ENCODE measurements at places on chromosomes 1 and 21.

GRCh38 chr1:67316180-67316902 is 8.7 kb downstream of the IL12RB2 start:
- no peak for DNase-seq

DNA sequence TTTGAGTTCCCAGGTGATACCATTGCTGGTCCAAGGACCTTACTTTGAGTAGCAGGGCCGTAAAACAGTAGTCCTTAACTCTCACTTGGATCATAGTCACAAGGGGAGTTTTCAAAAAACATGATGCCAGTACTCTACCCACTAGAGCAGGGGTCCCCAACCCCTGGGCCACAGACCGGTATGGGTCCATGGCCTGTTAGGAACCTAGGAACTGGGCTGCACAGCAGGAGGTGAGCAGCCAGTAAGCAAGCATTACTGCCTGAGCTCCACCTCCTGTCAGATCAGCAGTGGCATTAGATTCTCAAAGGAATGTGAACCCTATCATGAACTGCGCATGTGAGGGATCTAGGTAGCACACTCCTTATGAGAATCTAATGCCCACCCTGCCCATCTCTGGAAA is 39.7 kb upstream of the KCNQ4 start:
- DNase-seq, result no peak

DNA sequence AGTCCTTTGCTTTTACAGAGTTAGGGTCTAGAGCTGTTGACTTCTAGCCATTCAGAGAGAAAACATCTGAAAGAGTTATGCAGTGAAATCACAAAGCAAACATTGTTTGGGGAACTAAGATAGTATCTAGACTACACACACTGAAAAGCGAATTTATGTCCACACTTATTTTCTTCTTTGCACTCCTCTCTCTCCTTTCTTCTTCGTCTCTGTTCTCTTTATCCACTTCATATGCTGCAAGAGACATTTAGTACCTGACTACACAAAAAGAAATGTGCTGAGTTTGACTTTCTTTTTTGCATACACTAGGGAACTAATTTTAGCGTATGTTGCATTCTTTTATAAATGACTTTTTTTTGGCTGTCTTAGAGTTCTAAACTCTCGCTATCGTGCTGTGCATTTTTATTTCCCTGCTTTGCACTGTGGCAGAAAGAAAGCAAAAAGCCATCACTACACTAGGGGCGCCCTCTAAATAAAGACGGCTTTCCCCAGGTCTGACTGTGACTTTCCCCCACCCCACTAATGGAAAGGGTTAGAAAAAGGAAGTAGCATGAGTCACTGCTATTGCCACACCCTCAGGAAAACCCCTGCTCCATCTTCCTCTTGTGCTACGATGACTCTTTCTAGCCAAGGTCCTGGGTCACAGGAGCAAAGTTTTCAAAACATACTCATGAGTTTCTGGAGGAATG is 65.7 kb downstream of the MAP3K7CL start:
- DNase-seq, result peak; percentile 79

GRCh38 chr1:223845810-223846682 is at the start of gene TP53BP2:
TP53BP2 (minus strand) TSS chr1:223845947; CDS start chr1:223845680, 267 bp downstream.
- DNase-seq, result peak; percentile 89

DNA sequence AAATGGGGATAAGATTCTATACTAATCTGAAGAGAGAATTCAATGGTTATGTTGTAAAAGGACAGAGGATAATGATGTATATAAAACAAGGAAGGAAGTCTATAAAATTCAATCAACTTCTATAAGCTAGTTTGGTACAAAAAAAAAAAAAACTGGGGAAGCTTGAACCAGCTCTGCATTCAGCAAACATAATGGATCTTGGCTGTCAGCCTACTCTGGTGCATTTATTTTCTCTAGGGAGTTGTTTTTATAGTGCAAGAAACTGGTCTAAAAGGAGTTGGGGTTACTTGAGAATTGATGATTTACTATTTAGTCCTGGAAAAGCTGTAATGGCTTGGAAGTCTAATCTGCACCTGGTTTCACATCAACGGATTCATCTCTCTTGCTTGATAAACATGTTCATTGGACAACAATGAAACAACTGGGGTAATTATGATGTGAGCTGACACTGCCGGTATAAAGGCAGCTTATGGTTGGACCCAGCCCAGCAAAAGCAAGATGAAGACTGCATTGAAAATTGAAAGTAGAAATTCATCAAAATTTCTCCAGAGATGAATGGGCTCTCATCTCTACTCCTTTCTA is 199.4 kb upstream of the NRIP1 start:
- no peak for DNase-seq

DNA sequence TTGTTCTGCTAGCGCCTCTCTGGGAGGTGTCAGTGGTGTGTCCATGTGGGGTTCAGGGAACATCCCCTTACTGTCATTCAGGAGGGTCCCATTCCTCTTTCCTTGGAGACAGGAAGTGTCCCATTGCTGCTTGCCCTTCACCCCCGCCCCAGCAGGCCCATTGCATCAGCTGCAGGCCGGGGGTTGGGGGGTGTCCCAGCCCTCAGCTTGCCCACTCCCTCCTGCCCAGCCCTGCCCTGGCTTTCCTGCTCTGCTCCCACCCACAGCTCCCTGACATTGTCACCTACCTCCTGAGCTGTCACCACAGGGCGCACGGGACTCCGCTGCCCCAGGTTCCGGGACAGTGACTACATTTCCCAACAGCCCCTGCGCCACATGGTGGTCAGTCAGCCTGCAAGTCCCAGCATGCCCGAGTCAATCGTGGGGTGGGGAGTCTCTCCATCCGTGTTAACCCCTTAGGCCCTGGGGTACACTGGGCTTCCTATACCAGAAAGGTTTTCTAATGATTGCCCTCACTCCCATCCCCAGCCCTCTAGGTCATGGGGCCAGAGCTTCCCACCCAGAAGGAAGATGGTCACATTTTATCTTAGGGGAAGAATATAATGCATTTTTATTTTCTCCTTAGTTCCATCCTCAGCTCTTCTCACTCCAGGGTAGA is at the start of gene INPP5B:
INPP5B (minus strand) TSS at position 351 of the 658 bp plus-strand sequence. CDS start 745 bp downstream, outside the sequence.
- DNase-seq, result peak; percentile 93

- DNase-seq, result no peak
Observed at GRCh38 chr1:77188770-77189169, 30.5 kb downstream of the PIGK start.

GRCh38 chr21:17045214-17045853 is 467.5 kb upstream of the CXADR start:
- peak; percentile 24 for DNase-seq

- no peak for DNase-seq
Observed at GRCh38 chr1:243428084-243428483, 172.2 kb downstream of the SDCCAG8 start.

GRCh38 chr1:213211201-213211600 is 160.2 kb downstream of the RPS6KC1 start:
- no peak for DNase-seq

GRCh38 chr21:18518054-18518481 is 114.5 kb upstream of the TMPRSS15 start:
- DNase-seq, result no peak

- DNase-seq, result peak; percentile 48
Observed at GRCh38 chr1:170218257-170218650, 72.5 kb downstream of the NTMT2 start.

- DNase-seq, result peak; percentile 76
Observed at GRCh38 chr1:158003406-158003800, 10.0 kb downstream of the KIRREL1 start.

GRCh38 chr1:65255035-65255655 is 54.2 kb upstream of the DNAJC6 start:
- DNase-seq, result peak; percentile 27

GRCh38 chr1:96185181-96185580 is 536.4 kb upstream of the PTBP2 start:
- no peak for DNase-seq

DNA sequence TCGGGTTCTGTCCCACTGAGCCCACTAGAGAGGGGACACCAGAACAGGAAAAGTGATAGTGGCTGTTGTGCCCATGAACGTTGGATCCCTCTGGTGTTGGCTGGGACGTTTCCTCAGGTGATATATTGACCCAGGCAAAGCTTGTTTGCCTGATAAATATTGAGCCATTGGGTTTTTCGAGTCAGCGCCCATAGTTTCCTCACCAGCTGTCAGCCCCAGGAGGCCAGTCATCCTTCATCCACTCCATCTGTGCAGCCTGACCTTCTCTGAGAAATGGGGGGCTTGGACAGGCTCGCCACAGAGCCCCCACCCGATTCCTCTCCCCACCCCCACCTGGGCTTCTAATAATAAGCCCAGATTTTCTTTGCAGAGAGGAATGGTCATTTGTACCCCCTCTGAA is 13.3 kb downstream of the DISP3 start:
- DNase-seq, result no peak

DNA sequence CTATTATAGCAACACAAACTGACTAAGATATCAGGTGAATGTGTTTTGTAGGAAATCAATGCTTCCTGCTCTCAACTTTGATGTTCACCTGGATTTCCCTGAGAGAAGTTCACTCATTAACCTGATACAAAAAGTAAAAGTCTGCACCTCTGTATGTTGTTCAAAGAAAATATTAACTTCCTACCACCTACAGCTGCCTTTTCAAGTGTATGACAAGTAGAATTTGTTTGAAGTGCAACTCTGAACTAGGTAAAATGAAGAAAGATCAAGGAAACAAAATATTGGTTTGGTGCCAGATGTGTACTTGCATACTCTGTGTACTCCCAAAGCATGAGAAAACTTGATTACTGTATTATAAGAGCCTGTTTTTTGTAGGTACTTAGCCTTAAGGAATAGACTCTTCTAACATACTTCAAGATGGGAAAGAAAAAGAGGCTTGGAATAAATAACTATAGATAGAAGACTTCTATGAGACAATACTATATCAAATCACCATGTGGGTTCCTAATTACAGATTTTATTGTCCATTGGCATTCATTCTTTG is 193.4 kb downstream of the APP start:
- no peak for DNase-seq

GRCh38 chr1:79005945-79006344 is 585 bp downstream of the ADGRL4 start:
- DNase-seq, result peak; percentile 6

- DNase-seq, result no peak
Observed at GRCh38 chr1:183143576-183144315, 42.3 kb upstream of the LAMC2 start.

DNA sequence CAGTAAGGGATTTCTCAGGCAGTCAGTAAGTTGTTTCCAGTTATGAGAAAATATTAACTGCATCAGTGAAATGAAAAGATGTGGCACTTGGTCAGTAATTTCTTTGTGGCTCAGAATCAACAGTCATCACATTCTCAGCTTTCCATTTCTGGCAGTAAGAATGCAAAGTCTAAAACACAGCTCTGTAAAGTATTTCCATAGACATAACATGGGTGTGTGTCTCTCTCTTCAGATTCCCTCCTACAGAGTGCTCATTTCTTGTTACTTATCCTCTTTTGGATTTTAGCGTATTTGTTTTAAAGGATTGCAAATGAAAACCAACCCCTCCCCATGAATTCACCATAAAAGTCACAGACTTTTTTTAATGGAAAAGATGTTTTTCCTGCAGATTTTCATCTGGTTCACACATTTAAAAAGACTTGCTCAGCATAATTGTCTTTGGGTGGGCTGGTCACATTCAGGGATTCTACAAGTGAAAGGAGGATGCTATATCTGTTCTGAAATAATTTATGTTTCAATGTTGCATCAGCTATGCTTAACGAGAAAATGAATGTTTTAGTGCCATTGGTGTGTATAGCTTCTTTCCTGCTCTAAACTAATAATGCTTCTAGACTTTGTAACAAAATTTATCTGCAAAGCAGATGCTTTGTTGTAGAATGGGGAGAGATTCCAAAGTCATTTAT is 34.6 kb upstream of the CD55 start:
- DNase-seq, result peak; percentile 60

GRCh38 chr1:212487286-212487685 is 54.6 kb downstream of the NENF start:
- no peak for DNase-seq

DNA sequence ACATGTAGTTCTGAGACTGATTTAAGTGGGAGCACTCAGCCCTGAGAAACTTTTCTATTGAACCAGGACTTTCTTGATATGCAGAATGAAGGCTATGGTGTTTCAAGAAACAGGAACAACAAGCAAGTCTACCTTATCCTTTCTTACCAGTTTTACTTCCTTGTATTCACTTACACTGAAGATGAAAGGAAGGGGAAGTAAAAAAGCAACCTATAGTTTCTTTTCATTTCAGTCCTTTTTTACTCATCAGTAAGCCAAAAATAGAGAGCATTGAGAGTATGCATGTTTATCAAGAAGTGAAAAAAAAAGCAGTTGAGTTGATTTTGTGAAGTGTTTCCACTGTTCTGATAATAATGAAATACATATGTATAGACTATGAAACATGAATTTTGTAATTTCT is 1010.3 kb downstream of the AMY1C start:
- no peak for DNase-seq

- DNase-seq, result peak; percentile 52
Observed at GRCh38 chr1:65148548-65149350, 746 bp downstream of the AK4 start.

GRCh38 chr21:40635391-40635790 is 211.6 kb downstream of the DSCAM start:
- no peak for DNase-seq

GRCh38 chr1:2231532-2232254 is 3.6 kb downstream of the SKI start:
- DNase-seq, result peak; percentile 87

- no peak for DNase-seq
Observed at GRCh38 chr1:203215573-203215972, 13.9 kb downstream of the CHIT1 start.

DNA sequence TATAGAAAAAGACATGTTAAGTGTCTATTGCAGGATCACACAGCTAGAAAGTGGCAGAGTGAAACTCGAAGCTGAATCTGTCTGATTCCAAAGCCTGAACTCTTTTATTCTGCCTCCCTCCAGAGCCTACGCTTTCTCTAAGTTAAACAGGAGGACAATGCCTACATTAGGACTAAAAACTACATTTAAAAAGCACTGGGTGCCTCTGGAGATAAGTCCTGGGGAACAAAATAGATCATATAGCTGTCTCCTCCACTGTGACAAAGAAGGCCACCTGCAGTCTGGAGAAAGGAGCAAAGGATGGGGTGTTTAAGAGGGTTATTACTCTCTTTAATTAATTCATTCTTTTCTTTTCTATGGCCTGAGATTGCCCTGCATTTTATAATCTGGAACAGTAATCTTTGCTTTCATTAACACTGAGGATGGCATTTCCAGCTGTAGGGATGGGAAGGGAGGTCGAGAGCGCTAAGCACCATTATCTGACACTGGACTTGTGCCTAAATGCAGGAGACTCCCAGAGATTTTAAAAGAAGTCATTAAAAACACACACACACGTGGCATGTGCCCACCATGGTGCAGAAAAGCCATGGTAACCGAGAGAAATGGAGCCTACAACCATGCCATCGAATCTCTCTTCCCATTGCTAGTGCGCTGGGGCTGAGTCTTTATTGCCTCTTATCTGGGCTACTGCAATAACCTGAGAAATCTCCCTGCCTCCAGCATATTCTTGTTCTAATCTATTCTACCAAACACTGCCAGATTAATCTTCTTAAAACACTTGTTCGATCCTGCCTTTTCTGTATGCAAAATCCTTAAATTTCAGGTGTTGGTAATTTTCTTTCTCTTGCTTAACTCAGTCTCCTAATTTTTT is 92.2 kb downstream of the PLXNA2 start:
- DNase-seq, result no peak
